ENCODE measurements at places on chromosomes 11 and 22.

DNA sequence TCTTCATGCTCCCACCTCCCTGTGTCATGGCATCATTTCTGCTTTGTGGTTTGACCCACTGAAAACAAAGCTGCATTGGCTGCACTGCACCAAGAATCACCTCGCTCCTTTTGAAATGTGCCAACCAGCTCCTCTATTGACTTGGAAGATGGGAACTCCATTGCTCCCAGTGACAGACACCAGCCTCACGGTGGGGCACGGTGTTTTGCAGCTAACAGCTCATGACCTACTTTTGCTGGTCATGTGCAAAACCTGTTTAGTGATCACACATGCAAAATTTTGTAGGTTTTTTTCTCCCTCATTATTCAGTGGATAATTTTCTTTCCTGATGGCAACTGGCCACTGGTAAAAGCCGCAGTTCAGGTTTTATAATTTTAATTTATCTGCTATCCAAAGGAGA lies 36.8 kb downstream of the ARFGAP2 start:
- H3K27me3 ChIP-seq, result no peaks in the 10 kb centered on the region
- no peaks in the 10 kb centered on the region for H3K4me1 ChIP-seq
- no peak overlapping the region for H3K27ac ChIP-seq
- no peak for DNase-seq

DNA sequence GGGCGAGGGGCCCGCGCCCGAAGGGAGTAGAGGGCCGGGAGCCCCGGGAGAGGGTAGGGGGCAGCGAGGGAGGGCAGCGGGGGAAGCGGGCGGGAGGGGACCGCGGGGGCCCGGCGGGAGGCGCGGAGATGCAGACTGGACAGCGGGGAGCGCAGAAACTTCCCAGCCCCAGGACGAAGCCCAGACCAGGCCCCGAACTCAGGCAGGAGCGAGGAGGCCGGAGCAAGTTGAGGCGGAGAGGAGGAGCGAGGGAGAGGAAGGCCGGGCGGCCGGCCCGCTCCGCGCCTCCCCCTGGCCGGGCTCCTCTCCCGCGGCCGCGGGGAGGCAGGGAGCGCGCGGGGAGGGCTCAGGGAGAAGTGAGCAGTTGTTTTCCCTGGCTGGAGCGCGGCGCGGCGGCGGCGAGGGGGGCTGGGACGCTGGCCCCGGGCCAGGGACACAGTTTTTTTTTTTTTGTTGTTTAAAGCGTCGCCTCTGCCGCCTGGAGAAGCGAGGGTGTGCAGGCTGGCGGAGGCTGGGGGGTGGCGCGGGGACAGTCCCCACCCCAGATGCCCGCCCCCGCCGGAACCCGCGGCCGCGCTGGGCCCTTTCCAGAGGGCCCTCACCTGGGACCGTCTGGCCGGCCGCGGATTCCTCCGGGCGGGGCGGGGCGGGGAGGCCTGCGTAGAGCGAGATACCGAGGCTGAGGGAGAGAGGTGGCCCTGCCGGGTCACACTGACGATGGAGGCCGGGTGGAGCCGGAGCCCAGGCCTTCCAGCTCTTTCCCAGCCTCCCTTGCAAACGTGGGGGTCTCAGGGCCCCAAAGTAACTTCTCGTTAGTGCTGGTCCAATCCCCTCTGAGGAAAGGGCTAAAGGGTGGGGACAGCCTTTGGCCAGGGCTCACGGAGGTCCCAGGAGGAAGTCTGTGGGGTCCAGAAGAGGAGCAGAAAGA lies at the start of gene LTBP3:
Gene LTBP3, minus strand, starts transcription at position 358 of the 928 bp plus-strand sequence. CDS start 400 bp downstream, outside the sequence.
- no peaks in the 10 kb centered on the region for H3K27me3 ChIP-seq
- peak within 1 kb of the TSS; percentile 62 for H3K4me3 ChIP-seq
- H3K4me1 ChIP-seq, result peaks cover 33% of the 10 kb centered on the region
- H3K27ac ChIP-seq, result peak within 1 kb of the TSS; percentile 62
- peak; percentile 52 for DNase-seq
- H3K36me3 ChIP-seq, result no peaks in the 10 kb centered on the region

DNA sequence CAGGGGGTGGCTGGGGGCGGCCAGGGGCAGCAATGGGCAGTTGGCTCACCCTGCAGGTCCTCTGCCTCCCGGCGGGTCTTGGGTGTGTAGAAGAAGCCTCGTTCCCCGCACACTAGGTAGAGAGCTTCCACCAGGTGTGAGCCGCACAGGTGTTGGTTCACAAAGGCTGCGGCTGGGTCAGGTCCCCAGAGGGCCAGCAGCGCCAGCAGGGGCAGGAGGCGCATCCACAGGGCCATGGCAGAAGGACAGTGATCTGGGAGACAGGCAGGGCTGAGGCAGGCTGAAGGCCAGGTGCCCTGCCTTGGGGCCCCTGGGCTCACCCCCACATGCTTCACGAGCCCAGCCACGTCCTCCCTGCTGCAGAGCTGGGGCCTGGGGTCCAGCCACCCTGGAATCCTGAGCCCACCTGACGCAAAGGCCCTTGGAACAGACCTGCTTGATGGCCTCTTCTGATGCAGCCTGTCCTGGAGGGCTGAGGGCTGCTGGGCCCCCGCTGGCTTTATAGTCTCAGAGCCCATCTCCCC lies at the start of gene INS:
Gene INS, minus strand, starts transcription at position 474 of the 524 bp plus-strand sequence. Its CDS starts 238 bp downstream, at position 236.
- H3K27ac ChIP-seq, result no peak within 1 kb of the TSS
- DNase-seq, result no peak
- H3K36me3 ChIP-seq, result no peaks in the 10 kb centered on the region
- H3K4me1 ChIP-seq, result peaks cover under 1% of the 10 kb centered on the region

DNA sequence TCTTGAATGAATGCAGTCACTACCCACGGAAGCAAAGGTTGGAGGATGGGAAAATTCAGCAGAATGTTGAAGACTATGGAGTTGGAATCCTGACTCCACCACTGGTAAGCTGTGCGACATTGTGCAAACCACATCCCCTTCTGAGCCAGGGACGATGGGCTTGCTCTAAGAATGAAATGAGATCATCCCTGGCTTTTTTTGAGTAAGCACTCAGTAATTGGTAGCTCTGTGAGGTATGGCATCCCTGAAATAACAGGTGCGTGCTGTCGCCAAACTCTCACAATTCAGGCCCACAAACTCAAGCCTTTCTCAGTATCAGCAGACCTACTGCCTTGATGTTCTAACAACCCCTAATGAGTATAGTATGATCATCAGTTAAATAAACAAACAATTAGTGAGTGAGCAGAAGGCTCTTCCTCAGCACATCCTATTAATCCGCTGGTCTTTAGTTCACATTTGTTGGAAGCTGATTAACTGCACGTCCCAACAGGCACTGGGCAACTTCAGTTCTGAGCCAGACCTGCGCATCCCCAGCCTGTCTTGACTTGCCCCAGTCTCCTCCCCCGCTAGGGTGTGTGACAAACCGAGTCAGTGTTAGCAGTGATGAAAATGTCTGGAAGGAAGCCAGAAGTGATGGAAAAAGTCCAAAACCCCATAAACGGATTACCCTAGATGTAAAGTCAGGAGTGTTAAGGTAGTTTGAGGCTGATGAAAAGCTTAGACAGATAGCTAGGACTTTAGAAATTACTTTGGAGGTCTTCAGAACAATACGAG lies 235.5 kb downstream of the GRIK4 start:
- H3K4me1 ChIP-seq, result no peaks in the 10 kb centered on the region
- H3K4me3 ChIP-seq, result no peak overlapping the region
- DNase-seq, result no peak
- H3K27me3 ChIP-seq, result no peaks in the 10 kb centered on the region
- H3K27ac ChIP-seq, result no peak overlapping the region

DNA sequence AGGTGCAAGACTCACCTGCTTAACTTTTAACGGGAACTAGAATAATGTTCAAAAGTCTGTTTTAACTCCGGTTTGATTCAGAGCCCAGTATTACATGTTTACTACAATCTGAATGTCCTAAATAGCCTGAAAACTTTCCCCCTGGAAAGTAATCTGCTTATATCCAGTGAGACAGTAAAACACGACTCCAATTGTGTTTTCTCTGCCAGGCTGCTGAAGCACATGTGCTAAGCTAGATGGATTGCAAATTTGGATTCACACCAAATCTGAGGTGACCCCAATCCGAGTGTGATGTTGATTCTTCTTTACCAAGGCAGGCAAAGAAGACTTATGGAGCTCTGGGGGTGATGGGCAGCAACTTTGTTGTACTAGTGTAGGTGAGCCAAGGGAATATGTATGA lies 158.7 kb upstream of the PDGFD start:
- DNase-seq, result no peak
- no peaks in the 10 kb centered on the region for H3K4me1 ChIP-seq
- H3K36me3 ChIP-seq, result no peaks in the 10 kb centered on the region

DNA sequence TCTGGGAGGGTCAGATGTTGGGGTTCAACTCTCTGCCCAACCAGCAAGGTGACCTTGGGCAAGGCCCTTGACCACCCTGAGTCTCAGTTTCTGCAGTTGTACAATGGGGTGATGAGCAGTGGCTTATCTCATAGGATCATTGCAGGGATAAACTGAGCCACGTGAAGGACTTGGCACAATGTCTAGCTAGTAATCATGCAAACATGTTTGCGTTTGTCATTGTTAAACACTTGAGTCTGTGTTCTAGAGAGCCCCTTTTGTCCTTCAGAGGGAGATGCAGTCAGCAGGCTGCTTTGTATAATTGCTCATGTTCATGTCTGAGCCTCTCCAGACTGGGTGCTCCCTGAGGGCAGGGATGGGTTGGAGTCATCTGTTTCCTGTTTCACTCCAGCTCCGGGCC lies 15.8 kb downstream of the CD82 start:
- H3K4me3 ChIP-seq, result no peak overlapping the region
- H3K27ac ChIP-seq, result no peak overlapping the region
- H3K27me3 ChIP-seq, result no peaks in the 10 kb centered on the region
- peaks cover 35% of the 10 kb centered on the region for H3K4me1 ChIP-seq
- no peak for DNase-seq
- H3K36me3 ChIP-seq, result peaks cover 71% of the 10 kb centered on the region

DNA sequence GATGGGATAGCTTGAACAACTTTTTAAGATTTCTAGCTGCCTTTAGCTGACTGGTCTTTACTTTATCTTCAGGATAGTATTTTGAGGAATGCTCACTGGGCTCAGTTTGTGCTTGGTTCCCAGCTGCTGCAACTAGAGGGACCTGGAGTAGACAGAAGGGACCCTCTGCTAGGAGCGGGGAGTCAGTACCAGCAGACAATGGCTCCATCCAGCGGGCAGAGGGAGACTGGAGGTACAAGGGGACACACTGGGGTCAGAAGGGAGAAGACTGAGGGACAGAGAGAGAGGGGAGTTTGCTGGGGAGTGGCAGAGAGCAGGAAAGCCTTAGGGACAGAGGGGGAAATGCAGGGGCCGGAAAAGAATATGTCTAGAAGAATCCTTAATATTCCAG lies 22.0 kb upstream of the ACER3 start:
- DNase-seq, result no peak
- no peaks in the 10 kb centered on the region for H3K36me3 ChIP-seq
- H3K27me3 ChIP-seq, result no peaks in the 10 kb centered on the region
- H3K4me3 ChIP-seq, result no peak overlapping the region
- no peak overlapping the region for H3K27ac ChIP-seq

Measured in B cell (primary cell).